ENCODE measurements at places on chromosomes 6 and 20.

GRCh38 chr6:36636687-36637418, 41.7 kb upstream of the CDKN1A start:
- no peak for DNase-seq

DNA sequence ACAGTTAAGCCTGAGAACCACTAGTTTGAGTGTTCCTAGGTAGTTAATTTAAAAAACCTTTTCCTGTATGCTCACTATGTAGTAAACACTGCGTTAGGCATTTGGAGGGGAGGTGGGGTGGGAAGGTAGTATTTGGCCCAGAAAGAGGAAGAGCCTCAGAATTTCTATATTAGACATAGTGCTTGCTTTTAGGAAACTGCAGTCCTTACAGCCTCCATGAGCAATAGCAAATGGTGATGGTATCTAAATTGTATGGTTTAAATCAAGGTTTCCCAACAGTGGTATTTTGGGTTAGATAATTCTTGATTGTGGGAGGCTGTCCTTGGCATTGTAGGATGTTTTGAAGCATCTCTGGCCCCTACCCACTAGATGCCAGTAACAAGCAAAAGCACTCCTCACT, 61.5 kb upstream of the RIPOR2 start:
- DNase-seq = no peak

- no peak for DNase-seq
Observed at GRCh38 chr6:120584111-120584760, 750.0 kb downstream of the TBC1D32 start.

GRCh38 chr6:76885861-76886301, 577.4 kb downstream of the HTR1B start:
- DNase-seq = no peak

Measured in kidney glomerular epithelial cell (primary cell).